ENCODE measurements at places on chromosomes 1 and 21.

- ATAC-seq: no peak
Observed at GRCh38 chr1:206805357-206805756, 33.1 kb upstream of the IL10 start.

GRCh38 chr1:182350839-182351238 is 40.8 kb downstream of the GLUL start:
- no peak for ATAC-seq

- ATAC-seq: no peak
Observed at GRCh38 chr1:100100202-100100601, 32.5 kb downstream of the SASS6 start.

- no peak for ATAC-seq
Observed at GRCh38 chr1:201614262-201615015, 75.5 kb downstream of the NAV1 start.

DNA sequence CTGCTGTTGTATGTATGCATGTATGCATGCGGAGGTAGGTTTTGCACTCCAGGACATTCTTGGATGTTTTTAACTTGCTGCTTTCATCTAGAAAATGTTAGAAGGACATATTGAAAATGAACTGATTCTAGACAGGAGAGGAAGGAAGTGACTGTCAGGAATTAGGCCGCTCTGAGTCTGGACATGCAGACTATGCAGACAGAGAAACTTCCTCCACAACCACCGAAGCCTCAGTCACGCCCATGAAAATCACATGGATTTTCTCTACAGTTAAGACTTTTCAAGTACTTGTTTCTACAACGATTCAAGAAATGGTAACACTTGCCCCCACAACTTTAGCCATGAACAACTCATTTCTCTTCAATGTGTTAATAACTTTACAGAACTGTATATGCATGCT is 211.1 kb downstream of the SMYD3 start:
- peak; percentile 12 for ATAC-seq

DNA sequence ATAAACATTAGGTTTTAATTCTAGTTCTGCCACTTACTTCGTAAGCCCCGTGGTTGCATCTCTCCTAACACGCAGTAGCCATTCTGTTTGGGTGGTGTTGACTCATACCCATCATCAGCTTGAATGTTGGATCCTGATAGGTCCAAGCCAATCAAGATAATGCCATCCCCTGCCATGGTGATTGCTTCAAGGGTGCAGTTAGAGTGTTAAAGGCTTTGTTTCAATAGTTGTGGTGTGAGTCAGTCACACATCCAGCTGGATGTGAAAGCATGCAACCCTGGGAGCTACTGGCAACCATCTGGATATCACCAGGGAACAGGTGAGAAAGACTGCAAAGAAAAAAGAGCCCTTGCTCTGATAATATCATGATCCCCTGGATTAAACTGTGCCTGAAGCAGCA is 69.1 kb downstream of the OMA1 start:
- ATAC-seq: no peak

DNA sequence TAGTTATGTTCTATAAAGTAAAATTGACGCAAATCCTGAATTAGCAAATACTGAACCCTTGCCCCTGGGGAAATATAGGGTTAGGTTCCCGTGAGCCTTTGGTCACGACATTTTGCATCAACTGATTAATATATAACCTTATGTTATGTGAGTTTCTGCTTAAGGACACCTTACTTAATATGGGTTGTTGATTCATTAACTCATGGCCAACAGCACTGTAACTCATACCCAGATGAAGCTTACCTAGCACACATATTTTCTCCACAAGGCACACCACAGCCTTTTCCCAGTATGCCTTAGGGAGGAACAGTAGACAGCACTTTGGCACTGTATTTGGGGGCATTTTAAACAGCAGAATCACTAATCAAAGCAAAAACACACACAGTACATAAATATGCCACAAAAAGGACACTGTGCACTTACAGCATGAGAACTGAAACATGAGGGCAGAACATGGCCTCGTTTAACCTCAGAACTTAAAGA is 15.1 kb downstream of the INAVA start:
- ATAC-seq: no peak

All from SK-N-SH treated with all-trans-retinoic acid at 6 μM for 48 hours (cell line).